ENCODE measurements at places on chromosomes 1 and 21. TPM values are rescaled to one million over a fixed set of nuclear protein-coding genes. Genes with fewer than 3 reads are reported as not detected.

TEX38 gene
- not detected for total RNA-seq

DNA sequence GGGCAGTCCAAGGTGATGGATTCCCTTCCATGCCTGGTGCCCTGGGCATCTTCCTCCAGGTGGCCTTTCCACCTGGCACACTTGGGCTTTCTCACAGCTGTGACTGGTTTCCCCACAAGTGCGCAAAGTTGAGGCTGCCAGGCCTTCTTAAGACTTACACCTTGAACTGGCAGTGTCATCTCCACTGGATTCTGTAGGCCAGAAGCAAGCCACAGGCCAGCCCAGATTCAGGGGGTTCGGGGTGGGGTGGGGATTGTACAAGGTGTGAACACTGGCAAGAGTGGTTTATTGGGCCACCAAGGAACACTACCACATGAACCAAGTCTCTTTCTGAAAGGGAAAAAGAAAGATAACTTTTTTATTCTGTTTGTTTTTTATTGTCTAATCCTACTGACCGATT is 27.2 kb downstream of the DYRK1A start:
- no peak for ATAC-seq

IL19 gene
- not detected for total RNA-seq

DNA sequence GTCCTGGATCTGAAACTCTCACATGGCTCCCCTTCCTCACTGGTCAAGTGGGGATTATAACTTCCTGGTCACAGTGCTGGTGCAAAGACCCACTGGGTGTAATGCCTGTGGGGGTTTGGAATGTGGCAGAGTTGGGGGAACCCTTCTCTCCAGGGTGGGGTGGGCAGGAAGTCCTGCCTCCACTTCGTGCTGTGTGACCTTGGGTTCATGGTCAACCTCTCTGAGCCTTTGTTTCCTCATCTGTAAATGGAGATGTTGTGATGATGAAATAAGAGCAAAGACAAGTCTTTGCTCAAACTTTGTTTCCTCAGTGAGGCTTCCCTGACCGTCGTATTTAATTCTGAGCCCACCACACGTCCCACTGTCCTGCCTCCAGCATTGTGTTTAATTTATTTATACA is 564.7 kb downstream of the PTPRU start:
- no peak for ATAC-seq

MPL gene
- not detected for total RNA-seq
